ENCODE measurements at places on chromosomes 5 and 9.

DNA sequence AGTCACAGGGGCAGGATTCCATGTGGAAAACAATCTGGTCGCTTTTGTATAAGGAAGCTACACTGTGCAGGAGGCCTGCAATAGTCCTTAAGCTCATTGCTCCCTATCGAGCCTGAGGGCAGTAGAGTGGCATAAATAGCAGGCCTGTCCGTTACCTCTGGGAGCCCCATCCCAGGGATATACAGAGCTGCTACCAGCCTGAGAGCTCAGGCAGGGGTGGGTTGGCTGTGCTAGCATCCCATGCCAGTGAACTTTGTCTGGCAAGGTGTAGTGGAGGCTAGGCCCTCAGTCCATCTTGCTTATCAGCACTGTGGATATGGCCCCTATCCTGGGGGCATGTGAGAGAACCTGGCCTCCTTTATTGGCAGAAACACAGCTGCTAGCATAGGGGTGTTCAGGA lies 47.7 kb downstream of the SLCO6A1 start:
- no peak for DNase-seq

GRCh38 chr9:92188969-92189781 lies 74.0 kb upstream of the SPTLC1 start:
- no peak for DNase-seq

DNA sequence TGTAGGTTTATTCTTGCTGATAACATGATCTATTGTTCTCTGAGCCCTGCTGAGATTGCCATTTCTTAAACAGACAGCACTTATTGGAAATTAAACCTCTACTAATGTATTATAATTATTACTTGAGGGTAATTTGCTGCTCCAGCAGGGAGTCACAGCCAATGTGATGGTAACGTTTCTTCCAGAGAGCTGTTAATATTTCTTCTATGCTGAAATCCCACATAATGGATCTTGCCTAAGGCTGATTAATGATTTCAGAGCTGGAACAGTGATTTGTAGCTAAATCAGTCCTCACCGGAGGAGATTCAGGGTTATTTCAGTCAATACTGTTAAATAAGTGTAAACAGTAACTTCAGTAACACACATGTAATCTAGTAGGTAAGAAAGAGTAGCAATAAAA lies 170.1 kb downstream of the CDH12 start:
- no peak for DNase-seq

DNA sequence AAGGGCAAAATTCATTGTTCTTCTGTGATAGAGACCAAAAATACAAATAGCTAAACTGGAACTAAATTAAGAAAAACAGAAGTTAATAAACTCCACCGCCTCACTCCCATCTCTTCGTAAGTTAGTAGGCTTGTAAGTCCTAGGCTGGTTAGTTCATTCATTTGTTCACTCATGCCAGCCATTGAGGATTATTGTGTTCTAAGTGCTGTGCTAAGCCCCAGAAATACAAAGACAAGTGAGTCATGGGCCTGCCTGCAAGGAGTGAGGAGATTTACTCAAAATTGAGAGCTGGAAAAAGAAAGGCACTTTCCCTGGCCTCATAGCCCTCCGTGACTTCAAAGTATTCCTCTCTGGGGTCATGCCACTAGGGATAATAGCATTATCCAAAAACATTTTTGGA lies 8.5 kb downstream of the DOCK8 start:
- DNase-seq: no peak

GRCh38 chr5:143149759-143150158 lies 253.7 kb downstream of the NR3C1 start:
- DNase-seq: no peak

GRCh38 chr5:82349652-82350051 lies 71.5 kb upstream of the RPS23 start:
- DNase-seq: peak; percentile 35

DNA sequence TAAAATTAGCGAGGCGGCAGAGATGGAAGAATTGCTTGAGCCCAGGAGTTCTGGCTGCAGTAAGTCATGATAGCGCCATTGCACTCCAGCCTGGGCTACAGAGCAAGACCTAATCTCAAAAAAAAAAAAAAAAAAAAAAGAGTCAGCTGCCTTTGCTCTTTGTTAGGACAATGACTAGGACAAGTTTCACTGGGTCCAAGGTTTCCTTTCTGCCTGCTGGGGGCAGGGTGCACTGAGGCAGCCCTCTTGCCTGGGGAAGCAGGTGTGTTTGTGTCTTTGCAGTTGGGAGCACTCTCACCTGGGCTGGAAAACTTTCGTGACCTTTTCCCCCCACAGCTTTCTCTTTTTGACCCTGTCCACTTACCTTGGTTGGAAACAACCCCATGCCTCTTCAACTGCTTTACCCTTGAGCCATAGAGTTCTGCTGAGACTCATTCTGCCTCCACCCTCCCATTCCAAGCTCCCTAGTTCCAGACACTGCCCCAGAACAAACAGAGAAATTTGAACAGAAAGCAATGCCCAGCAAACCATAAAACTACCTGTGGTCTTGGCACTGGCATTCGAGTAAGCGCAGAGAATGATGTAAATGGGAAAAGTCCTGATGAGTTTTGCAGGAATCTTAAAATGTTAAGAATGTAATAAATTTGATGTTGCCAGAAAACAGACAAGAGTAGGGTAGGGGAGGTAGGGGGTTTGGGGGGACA lies 17.0 kb upstream of the MYO10 start:
- peak; percentile 20 for DNase-seq

DNA sequence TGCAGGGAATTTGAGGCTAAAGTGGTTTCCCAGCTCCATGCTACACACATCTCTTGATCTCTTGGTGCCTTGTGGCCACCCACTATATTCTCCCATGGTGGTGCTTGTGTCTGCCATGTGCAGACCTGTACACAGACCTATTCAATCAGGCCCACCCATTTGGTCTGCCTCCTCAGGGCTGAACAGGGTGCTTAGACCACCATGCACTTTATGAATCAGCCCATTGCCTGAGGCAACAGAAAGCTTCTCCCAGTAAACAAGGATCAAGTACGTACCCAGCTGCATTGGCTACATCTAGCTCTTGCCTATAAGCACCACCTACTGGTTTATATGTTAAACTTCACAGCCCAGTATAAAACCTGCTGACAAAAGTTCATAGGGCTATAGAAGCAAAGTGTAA lies 664.3 kb upstream of the EDIL3 start:
- DNase-seq: peak; percentile 88

GRCh38 chr5:60453186-60453976 lies 246.6 kb downstream of the DEPDC1B start:
- DNase-seq: no peak

GRCh38 chr9:128637656-128638055 lies 19.0 kb downstream of the DYNC2I2 start:
- DNase-seq: no peak

GRCh38 chr9:71647094-71647591 lies 121.2 kb downstream of the CEMIP2 start:
- DNase-seq: peak; percentile 88

- no peak for DNase-seq
Observed at GRCh38 chr9:98660541-98660940, 48.2 kb downstream of the GABBR2 start.

DNA sequence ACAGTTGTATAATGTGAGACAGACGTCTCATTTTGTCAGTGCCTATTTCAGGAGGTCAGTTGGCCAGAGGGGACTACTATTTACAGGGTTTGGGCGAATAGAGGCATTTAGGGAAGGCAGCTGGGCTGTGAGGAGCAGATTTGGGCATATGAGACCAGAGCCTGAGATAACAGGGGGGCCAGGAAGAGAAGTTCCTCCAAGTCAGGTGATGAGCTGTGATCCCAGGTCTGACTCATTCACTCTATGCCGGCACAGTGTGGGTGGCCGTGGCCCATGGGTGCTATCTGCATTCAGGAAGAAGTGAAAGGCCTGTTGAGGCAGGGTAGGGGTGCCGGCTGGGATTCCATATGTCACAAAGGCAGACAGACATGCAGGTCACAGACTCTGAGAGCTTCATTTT lies 142.8 kb downstream of the PDZD2 start:
- DNase-seq: no peak

DNA sequence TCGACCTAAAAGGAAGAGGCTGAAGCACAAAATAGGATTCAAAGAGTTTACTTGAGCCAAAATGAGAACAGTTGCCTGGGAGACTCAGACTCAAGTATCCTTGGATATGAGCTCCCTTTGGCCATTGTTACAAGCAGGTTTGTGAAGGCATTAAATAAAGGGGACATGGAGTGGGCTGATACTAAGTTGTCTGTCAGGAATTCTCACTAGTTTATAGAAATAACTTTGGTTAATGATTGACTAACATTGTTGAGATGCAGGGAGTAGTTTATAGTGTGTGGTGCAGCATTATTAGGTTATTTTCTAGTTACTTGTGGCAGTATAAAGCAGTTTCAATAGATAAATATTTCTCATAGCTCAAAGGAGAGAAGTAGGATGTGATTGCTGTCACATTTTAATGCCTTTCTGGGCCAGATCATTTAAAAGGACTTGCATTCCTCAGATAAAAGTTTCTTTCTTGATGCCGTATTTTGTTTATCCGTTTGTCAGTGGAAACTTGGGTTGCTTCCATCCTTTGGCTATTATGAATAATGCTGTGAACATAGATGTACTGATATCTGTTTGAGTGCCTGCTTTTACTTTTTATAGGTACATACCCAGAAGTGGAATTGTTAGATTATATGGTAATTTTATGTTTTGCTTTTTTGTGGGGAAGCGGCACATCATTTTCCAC lies 9.1 kb downstream of the AP3S1 start:
- DNase-seq: peak; percentile 42

DNA sequence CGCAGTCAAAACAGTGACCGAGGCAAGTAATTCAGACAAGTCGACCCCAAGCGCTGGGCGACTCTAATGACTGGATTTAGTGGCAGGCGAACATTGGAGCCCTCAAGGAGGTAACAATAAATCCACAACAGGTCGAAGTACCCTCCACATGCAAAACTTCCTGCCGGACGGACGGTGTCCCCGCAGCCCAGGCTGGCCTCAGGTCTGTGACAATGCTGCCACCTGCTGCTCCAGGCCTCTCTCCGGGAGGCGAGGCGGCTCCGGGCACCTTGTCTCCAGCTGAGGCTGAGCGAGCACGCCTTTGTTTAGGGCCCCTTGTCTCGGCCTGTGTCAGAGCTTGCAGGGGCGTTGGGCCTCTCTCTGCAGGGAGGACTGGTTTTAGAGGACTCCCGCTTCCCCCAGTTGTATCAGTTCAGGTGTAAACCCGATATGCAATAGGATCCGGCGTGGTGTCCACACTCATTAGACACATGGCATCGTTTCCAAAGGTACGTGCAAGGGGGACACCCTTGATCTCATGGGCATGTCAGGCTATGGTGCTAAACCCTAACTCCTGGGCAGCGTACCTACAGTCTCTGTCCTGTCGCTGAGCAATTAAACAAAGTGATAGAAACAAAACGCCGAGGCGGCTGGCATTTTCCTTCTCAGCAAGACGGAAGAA lies 628.0 kb upstream of the ADAMTS16 start:
- DNase-seq: no peak

GRCh38 chr9:13728917-13729811 lies 449.7 kb upstream of the MPDZ start:
- peak; percentile 63 for DNase-seq
